ENCODE measurements at places on chromosomes 2 and 18.

DNA sequence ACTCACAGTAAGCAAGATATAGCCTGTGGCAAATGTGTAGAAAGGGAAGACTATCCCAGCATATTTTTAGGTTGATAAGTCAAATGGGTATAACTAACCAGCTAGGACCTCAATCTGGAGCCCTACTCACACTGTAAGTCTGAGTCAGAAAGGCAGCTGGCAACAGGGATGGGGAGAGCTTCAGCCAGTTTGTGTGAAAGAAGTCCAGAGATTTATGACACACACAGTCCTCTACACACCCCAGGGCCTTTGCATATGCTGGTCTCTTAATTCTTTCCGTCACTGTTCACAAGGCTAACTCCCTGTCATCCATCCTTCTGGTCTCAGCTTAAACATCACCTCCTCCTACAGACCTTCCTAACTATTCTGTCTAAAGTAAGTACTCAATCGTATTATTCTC is 5.9 kb upstream of the TCF4 start:
- no peak for DNase-seq

DNA sequence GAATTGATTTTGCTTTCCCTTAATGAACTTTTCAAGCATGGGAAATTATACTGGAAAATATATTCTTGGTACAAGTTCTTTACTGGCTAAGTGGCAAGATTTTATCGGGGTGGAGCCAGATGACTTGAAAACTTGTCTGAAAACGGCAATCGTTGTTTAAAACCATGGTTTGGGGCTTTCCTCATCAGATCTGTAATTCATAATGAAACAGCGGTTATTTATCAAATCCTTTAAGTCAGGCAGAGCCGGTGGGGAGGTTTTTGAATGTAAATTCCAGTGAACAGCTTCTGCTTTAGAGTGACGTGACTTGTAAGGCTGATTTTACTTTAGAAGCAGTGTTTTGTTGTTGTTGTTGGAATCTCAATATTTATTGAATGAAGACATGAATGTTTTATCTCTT is 2.6 kb downstream of the SEC11C start:
- DNase-seq: no peak

DNA sequence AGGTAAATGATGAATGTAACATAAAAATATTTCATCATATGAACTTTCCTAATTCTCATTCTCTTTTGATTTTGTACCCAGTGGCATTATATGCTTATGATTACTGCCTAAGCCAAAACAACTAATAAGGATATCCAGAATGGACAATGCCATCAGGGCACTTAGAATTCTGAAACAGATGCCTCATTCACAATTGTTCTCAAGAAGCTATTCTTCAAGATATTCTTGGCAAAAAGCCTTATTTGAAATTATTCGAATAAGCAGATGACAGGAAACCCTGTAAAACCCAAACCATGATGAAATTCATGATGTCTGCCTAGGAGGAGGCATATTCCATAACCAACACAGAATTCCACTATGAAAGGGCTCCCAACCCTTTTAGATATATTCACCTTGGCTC is 353.2 kb upstream of the TRIB2 start:
- no peak for DNase-seq

- no peak for DNase-seq
Measured at GRCh38 chr2:177547122-177547521, 154.5 kb downstream of the AGPS start.

GRCh38 chr18:45107425-45107824 is 426.7 kb downstream of the SETBP1 start:
- no peak for DNase-seq

DNA sequence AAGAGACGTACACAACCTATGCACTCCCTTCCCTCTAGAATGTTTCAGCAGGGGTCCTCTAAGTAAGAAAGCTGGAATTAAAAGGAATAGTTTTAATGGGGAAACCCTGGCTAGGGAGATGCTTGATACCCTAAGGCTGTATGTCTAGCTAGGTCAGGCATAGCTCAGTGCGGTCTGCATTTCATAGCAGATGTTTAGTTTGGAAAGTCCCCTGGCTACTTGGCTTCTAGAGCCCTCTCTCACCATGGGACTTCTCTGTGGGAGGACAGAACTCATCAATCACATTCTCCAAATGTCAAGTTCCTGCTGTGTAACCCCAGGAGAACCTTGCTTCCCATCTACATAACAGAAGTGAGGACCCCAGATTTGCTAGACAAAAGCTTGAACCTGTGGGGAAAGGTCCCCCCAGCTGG is 24.1 kb upstream of the ANXA4 start:
- DNase-seq: no peak

GRCh38 chr2:118721817-118722551 is 125.5 kb downstream of the EN1 start:
- DNase-seq: no peak

All from stimulated activated CD8-positive, alpha-beta memory T cell treated with anti-CD3 and anti-CD28 coated beads, Interleukin-4, amount 100 ng/mL, for 24 hours (primary cell).